ENCODE measurements at places on chromosomes 6 and 20. TPM values are rescaled to one million over a fixed set of nuclear protein-coding genes. Genes with fewer than 3 reads are reported as not detected.

- DNase-seq: no peak
Measured at GRCh38 chr6:113651120-113651519, 206.0 kb upstream of the MARCKS start.

- no peak for DNase-seq
Measured at GRCh38 chr6:151025076-151025475, 159.6 kb downstream of the MTHFD1L start.

GRCh38 chr20:21136015-21136732, 10.3 kb downstream of the KIZ start:
- no peak for DNase-seq

DNA sequence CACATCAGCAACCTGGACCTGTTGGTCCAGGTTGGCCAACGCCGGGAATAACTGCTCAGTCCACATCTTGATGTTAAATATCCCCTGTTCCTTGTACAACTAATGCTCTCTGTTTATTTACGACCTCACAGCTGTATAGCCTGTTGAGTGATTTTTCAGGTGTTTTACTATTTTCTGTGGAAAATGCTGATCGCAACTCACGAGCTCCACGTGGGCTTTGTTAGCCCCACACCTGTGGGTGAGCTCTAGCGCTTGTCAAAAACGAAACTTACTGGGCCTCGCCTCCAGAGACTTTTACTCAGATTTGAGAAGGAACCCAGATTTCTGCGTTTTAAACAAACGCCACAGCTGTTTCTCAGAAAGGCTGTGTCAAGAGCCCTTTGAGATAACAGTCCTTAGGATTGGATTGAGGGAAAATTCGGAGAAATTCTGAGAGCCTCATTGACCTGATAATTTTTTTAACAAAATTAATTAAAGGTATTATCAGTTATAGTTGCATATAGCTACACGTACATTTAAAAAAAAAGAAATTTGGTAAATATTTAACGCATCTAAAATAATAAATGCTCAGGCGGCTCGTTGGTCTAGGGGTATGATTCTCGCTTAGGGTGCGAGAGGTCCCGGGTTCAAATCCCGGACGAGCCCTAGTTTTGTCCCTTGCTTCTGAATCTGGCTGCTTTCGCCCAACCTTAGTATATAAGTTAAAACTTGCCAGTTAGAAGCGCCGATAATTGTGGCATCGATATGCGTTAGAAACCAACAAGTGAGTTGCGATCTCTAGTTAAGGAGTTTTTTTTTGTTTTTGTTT, 16.7 kb downstream of the HMGN4 start:
- peak; percentile 60 for DNase-seq

DNA sequence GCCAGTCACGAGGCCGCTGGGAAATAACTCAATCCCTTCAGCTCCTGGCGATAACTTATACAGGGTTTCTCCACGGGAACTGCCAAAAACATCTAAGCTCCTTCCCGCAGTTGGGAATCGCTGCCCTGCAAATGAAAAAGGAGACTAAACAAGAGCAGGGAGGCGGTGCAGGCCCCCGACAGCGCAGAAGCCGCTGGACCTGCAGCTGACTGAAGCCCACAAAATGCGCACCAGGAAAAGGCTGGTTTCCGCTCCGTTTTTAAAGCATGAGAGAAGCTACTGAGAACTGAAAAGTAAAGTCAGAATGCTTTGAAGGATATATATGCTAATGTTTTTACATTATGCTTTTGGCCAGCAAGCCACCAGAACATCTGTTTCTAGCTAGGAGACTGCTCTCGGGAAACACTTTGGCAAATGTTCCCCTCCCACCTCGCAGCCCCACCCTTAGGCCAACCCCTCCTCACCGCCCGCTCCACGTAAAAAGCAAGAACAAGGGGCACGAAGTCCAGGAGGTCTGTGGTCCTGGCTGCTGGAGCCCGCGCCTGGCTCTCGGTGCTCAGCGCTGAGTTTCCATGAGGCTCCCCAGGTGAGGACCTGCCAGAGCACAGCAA, 90.5 kb downstream of the SOD2 start:
- no peak for DNase-seq

DNA sequence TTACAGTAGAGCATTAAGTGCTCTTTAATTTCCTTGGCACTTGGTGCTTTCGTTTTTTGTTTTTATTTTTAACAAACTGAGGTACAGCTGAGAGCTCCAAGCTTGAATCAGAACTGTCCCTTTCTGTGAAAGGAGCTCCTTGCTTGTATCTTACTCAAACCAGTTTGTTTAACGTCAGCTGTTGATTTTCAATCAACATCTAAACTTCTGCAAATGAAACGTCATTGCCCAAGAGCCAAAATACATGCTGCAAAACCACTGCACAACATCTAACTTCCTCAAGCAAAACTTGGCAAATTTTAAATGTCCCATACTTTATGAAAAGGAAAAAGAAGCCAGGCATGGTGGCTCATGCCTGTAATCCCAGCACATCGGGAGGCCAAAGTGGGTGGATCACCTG, 15.2 kb downstream of the VNN2 start:
- DNase-seq: no peak

- DNase-seq: no peak
Measured at GRCh38 chr20:35344354-35344837, 52.2 kb upstream of the FAM83C start.

- no peak for DNase-seq
Measured at GRCh38 chr6:70847106-70848084, 109.5 kb downstream of the B3GAT2 start.

DNA sequence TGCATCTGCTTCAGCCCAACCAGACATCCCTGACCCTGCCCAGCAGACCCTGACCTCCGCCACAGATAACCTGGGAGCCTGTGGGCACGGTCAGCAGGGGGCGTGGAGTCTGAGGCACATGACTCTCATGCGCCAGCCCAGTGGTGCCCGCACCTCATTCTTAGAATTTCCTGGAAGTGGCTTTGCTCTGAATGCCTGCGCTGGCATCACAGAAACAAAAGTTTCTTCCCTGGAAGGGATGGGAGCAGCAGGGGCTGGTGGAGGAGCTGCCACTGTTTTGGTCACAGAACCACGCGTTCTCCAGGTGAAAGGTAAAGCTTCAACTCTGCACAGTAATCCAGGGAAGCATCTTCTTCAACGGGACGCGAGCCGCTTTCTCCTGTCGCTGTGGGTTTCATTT, 67.9 kb upstream of the DUSP22 start:
- DNase-seq: no peak

DNA sequence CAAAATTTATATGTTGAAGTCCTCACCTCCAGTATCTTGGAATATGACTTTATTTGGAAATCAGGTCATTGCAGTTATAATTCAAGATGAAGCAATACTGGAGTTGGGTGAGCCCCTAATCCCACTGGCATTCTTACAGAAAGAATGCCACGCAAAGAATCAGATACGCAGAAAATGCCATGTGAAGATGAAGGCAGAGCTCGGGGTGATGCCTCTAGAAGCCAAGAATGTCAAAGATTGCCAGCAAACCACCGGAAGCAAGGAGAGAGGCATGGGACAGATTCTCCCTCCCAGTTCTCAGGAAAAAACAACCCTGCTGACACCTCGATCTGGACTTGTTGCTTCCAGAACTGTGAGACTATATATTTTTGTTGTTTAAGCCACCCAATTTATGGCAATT, 273.4 kb upstream of the CITED2 start:
- no peak for DNase-seq

GRCh38 chr20:23063581-23063980, 14.1 kb upstream of the THBD start:
- DNase-seq: no peak

DNA sequence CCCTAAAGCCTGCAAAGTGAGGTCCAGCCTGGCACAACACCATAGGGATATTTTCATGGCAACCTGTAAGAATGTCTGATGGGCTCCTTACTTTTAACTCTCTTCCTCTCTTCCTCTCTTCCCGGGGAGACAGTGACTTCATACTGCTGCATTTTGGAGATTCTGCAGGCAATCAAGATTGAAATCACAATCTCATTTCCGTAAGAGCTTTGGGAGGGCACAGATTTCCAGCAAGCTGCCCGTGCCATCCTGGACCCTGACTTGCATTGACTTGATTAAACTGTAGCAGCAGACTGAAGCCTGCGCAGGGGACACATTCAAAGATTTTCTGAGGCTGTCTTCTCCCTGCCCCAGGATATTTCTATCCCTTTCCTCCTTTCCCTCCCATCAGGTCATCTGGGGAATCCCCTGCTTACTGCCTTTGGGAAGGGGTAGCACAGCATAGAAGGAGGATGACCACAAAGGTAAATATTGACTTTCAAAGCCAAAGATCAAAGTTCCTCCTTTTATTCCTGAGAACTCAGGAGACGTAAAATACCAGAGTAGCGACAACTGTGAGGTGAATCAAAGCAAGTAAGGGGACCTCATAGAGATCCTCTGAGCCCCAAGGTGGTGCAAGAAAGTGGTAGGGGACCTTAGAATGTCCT, 504.0 kb upstream of the ARID1B start:
- DNase-seq: no peak

DNA sequence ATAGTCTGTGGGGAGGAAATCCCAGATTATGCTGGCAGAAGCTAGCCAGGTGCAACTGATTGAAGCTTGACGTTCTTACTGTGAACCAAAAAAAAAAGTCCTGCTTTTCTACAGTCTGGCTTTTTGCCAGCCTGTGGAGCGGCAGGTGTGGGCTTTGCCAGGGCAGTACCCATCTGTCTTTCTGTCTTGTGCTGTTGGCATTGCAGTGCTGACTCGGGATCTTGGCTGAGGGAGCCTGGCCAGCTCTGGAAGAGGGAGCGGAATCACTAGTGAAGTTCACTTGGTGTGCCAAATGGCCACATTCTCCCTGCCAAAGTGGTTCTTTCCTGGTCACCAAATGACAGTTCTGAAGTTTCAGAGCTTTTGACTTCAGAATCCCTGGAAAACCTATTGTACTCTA, 5.0 kb downstream of the KIF3B start:
- DNase-seq: no peak

DNA sequence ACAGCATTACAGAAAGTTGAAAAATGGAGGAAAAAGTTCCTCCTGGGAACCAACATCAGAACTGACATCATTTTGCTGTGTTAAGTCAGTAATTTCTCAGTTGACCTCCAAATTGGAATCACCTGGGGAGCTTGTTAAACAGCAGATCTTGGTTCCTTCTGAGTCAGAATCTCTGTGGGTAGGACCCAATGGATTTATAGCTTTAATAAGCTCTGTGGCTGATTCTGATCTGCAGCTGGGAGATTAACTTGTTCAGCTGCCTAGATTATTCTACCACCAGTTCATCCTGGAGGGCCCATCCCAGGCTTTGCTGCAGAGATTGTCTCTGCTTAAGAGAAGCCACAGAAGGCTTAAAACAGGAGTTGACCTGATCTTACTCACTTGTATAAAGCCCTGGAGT, 90.7 kb upstream of the POPDC3 start:
- DNase-seq: no peak

DNA sequence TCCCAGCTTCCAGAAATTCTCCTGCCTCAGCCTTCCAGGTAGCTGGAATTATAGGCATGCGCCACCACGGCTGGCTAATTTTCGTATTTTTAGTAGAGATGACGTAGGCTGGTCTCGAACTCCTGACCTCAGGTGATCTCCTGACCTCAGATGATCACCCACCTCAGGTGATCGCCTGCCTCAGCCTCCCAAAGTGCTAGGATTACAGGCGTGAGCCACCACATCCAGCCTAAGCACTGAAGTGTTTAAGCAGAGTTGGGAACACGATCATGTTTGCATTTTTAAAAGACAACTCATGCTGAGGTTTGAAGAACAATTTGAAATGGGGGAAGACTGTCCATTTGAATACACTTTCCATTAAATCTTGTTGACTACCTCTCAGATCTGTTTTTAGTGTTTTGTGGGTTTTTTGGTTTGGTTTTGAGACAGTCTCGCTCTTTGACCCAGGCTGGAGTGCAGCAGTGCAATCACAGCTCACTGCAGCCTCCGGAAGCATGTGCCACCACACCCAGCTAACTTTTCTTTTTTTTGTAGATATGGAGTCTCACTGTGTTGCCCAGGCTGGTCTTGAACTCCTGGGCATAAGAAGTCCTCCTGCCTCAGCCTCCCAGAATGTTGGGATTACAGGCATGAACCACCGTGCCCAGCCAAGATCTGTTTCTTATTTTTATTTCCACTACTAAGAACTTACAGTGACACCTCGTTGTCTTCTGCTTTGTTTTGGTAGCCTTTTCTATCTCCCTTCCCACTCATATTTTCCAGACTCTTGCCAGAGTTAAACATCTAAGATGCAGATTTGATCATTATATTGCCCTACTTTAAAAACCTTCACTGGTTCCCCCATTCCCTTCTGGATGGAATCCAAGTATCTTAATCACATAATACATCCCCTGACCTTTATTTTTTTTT, 5.5 kb downstream of the CASP8AP2 start:
- peak; percentile 33 for DNase-seq

DNA sequence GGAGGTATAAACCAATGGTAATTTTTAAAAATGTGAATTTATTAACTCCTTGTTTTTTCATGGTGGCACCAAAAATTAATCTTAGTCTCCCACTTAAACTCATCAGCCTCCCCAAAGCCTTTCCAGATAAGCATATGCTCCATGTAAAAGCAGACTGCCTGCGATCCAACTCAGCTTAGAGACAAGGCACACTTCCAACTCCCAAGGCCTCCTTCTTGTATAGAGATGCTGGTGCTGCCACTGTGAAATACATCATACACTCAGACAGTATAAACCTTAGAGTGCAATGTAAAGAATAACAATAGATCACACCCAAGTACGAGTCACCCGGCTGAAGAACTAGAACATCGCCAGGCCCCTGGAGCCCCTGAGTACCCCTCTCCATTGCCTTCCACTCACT, 2.0 kb downstream of the ANKRD6 start:
- DNase-seq: no peak

- no peak for DNase-seq
Measured at GRCh38 chr6:5846889-5847288, 159.8 kb downstream of the NRN1 start.

GRCh38 chr20:29878281-29878741, 1379.2 kb upstream of the DEFB115 start:
- peak; percentile 4 for DNase-seq

DNA sequence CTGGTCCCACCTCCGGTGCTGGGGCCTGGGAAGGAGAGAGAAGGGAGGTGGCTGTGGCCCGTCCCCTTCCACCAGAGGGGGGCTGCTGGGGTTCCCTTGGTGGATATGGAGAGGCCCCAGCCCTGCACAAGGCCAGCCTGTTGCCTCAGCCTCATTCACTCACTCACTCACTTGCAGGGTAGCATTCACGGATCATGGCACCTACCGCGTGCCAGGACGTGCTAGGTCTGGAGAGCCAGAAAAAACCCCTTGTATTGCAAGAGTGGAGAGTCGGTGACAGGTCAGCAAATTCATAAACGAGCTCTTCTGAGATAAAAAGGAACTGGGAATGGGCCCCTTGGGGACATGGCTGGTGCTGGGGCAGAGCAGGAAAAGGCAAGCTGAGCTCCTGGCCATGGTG, 6.4 kb upstream of the ZBTB46 start:
- no peak for DNase-seq

- peak; percentile 20 for DNase-seq
Measured at GRCh38 chr6:16480763-16481560, 242.6 kb downstream of the GMPR start.

- no peak for DNase-seq
Measured at GRCh38 chr6:118523216-118523615, 24.9 kb upstream of the PLN start.

- no peak for DNase-seq
Measured at GRCh38 chr20:47726632-47727031, 58.6 kb downstream of the SULF2 start.

The IL17F gene
- polyA plus RNA-seq: not detected

The SCRT2 gene
- polyA plus RNA-seq: not detected

The C6orf141 gene
- polyA plus RNA-seq: not detected

The EEF1A2 gene
- polyA plus RNA-seq: 0.17 TPM

The MYLK4 gene
- 0.24 TPM for polyA plus RNA-seq

The SEMG1 gene
- polyA plus RNA-seq: not detected

The NCOA5 gene
- polyA plus RNA-seq: 28.7 TPM

The TGM3 gene
- polyA plus RNA-seq: not detected

The RFX6 gene
- polyA plus RNA-seq: not detected

The TMC2 gene
- polyA plus RNA-seq: not detected

The HLA-DQA2 gene
- polyA plus RNA-seq: 1.9 TPM
